Posterior vena cava (tissue), 2 donors: ENCODE measurements at places on chromosomes 16 and 17.
A peak's percentile ranks its signal among the peaks of the same experiment; 100 is the strongest.

DNA sequence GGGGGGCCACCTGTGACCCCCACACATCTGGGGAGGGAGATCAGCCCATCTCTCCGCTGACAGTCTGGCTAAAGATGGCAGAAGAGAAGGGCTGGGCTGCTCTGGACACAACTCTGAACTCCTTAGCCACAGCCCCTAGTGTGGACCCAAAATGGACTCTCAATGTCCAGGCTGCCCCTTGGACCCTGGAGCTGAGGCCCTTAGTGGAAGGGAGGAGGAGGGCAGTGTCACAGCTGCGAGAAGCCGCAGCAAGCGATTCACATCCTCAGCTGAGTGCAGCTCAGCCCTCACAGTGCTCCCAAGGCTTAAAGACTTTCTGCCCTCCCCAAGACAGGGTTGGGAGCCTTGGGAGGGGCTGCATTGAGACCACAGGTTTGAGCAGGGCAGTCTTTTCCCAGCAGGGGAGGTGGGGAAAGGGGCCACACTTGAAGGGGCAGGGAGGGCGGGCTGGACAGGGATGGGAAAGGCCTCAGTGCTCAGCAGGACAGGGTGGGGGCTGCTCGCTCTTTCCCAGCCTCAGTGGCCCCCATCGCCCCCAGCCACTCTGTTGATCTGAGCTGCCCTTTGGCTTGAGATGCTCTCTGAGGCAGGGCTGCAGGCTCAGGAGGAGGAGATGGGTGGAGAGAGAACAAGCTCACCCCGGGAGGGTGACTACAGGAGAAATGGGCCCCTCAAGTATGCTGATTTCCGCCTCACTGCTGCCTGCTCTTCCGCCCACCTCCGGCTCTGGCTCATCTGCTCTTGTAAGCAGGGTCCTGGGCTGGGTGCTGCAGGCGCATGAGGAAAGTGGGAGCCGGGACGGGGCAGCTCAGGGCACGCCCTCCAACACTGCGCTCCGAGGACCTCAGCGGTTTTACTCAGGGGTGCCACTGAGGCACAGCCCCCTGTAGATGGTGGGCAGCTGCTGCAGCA, 50.9 kb upstream of the MTSS2 start:
- DNase-seq = no peak

- DNase-seq = no peak
Observed at GRCh38 chr17:2418572-2418971, 17.7 kb upstream of the MNT start.

GRCh38 chr17:44785921-44786320, 27.1 kb downstream of the ADAM11 start:
- DNase-seq = peak; percentile 42

DNA sequence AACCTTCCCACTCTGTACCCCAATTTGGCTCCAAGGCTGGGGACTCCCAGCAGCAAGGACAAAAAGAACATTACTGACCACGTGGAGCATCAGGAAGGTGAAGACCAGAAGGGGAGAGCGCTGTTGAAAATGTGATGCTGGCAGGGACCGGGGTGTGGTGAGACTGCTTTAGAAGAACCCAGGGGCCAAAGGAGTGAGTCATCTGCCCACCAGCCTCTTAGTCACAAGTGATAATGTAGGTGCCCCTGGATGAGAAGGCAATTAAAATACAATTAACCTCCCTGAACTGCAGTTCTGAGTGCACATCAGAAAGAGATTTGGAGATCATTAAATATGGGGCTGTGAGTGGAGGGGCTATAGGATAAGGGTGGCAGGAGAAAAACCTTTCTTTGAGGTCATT, 366.6 kb upstream of the CCL2 start:
- DNase-seq = no peak

- DNase-seq = no peak
Observed at GRCh38 chr17:51642029-51642428, 381.7 kb downstream of the UTP18 start.
